ENCODE measurements at places on chromosomes 13 and 19. TPM values are rescaled to one million over a fixed set of nuclear protein-coding genes. Genes with fewer than 3 reads are reported as not detected.

GRCh38 chr13:31053091-31053490, 108.6 kb downstream of the HSPH1 start:
- no peak for DNase-seq

DNA sequence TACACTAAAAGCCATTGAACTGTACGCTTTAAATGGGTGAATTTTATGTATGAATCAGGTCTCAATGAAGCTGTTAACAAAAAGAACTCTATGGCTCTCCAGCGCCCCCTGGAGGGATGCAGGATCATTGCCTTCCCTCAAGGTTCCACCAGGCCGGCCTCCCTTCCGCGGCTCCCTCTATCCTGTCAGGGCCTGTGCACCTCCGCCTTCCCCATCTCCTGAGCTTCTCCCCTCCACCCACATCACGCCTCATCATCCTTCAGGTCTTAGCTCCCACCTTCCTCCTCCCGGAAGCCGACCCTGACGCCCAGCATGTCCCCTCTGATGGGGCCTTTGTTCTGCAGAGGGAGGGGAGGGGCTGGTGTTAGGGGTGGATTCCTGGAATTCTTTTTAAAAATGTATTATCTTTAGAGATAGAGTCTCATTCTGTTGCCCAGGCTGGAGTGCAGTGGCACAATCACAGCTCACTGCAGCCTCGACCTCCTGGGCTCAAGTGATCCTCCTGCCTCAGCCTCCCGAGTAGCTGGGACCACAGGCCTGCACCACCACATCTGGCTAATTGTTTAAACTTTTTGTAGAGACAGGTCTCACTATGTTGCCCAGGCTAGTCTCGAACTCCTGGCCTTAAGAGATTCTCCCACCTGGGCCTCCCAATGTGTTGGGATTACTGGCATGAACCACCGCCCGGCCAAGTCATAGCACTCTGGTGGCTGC, 27.7 kb downstream of the MEIS3 start:
- DNase-seq: peak; percentile 88

DNA sequence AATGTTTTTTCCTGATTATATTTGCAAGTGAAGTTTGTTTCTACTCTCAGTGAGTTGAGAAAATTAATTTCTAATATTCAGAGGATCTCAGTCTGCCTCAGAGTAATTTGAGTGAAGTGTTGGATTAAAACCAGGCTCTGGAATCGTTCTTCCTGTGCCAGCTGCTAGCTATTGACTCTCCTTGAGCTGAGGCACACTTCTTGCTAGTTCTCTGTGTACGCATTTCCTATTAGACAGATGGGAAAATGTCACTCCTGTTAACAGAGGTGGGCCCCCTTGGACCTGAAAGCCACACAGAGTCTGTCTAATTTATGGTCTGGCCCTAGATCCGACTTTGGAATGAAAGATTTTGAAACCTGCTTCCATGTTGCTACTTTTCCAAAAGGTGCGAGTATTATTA, 107.6 kb upstream of the RNF113B start:
- no peak for DNase-seq

GRCh38 chr13:60118696-60119400, 44.9 kb downstream of the DIAPH3 start:
- DNase-seq: no peak

GRCh38 chr19:36113894-36114720, 568 bp downstream of the POLR2I start:
- DNase-seq: peak; percentile 71

GRCh38 chr13:92717857-92718256, 508.8 kb upstream of the GPC6 start:
- DNase-seq: no peak

- DNase-seq: no peak
These were observed 93.8 kb downstream of the CDADC1 start for GRCh38 chr13:49341517-49341916.

GRCh38 chr19:35400773-35401100, 29.9 kb downstream of the GPR42 start:
- no peak for DNase-seq

- DNase-seq: no peak
These were observed 748 bp upstream of the SIGLEC8 start for GRCh38 chr19:51458899-51459505.

DNA sequence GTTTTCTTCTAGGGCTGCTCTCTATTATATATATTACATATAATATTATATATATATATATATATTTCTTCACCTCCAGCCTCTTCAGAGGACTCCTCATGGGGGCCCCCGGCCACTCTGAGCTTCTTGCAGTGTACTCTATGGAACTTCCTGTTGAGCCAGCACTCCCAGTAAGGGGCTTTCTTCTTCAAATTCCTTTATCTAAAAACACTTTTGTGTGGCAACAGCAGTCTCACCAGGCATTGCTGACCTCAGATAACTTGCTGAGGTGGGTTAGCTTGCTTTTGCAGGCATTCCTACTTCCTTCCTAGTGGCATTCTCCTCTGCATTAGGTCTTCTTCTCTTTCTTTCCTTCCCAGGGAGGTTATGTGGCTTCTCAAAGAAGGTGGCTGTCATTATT, 381.5 kb downstream of the MYO16 start:
- DNase-seq: no peak

- DNase-seq: no peak
These were observed 27.0 kb upstream of the METTL21C start for GRCh38 chr13:102721800-102722231.

DNA sequence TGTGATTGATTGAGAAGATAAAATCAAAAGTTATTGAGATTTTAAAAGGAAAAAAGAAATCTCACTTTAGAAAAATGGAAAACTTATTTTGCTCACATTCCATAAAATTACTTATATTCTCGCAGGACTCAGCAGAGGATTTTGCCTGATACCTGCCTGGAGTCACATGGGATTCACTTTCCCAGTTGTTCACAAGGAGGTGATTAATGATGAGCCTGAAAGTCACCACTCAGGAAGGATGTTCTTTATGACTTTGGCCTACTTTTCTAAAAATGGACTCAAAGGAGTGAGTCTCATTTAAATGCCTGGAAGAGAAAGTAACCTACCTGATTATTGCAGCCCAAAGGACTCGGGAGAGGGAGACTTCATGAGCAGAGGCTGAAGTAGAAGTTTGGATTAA, 34.5 kb upstream of the FAM216B start:
- DNase-seq: no peak

The SOHLH2 gene
- total RNA-seq: 0.36 TPM

The GIPR gene
- total RNA-seq: 5.0 TPM

The LYPD4 gene
- not detected for total RNA-seq

Data from sciatic nerve (tissue), 2 donors.